CD4-positive, alpha-beta memory T cell (primary cell): ENCODE measurements at places on chromosomes 3 and 15. TPM values are rescaled to one million over a fixed set of nuclear protein-coding genes. Genes with fewer than 3 reads are reported as not detected.

- no peak for DNase-seq
Measured at GRCh38 chr15:79221696-79222095, 60.8 kb upstream of the ANKRD34C start.

- no peak for DNase-seq
Measured at GRCh38 chr15:51260202-51260601, 78.2 kb downstream of the CYP19A1 start.

DNA sequence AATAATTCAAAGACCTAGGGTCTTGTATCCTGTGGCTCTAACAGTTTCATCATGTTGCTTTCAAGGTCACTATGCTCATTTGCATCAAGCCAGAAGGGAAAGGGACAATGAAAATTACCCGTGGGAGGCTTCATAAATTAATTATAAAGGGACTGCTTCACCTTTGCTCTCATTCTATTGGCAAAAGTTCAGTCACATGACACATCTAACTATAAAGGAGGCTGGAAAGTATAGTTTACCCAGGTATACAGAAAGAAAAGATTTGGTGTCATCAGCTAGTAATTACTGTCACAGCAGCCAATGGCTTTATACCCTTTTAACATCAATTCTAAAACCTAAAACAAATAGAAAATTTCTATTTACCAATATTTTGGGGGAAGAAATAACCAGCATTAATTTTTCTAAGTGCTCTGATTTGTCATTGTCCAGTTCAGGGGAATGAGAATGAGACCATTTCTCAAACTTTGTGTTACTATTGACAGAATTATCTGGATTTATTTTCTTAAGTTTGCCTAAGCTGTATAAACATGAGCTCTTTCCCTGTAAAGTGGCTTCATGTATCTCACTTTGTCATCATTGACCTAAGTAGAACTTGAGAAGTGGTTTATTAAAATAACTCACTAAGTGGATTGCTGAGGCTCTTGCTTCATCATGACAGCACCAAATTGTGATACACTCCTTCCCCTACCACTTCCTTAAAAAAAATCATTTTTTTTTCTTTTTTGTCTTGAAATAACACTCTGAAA, 257.7 kb upstream of the PEX5L start:
- DNase-seq = no peak

SLC6A1 gene
- polyA plus RNA-seq = not detected

GRCh38 chr3:15633766-15634598, 32.4 kb downstream of the BTD start:
- no peak for DNase-seq

DNA sequence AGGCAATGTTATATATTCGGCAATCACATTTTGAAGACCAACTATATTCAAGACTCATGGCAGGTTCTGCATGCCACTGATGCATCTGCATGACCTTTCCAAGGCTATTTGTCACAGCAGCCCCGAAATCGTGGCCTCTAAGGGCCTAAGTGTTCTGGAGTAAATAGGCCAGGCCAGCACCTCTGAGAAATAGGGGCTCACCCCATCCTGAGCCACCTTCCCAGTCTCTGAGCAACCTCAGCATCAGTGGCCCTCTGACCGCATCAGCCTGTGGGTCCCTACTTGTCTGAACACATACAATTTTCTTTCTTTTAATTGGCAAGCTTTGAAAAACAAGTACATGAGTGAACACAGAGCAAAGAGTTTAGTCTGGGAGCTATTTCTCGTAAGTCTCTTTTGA, 45.9 kb upstream of the THBS1 start:
- DNase-seq = no peak

MINAR1 gene
- polyA plus RNA-seq = 0.07 TPM

FAN1 gene
- 7.5 TPM for polyA plus RNA-seq

TRIM42 gene
- not detected for polyA plus RNA-seq

DNA sequence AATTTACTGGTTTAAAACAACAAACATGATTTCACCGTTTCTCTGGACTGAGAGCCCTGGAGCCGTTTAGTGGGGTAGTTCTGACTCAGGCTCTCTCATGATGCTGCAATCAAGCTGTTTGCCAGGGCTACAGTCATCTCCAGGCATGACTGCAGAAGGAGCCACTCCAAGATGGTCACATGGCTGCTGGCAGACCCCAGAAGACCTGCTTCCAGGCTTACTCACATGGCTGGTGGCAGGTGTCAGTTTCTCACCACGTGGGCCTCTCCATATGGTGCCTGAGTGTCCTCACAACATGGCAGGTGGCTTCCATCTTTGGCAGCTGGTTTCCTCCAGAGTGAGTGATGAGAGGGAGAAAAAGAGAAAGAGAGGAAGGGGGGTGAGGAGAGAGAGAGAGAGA, 378.3 kb upstream of the RGMA start:
- no peak for DNase-seq

APEH gene
- 100 TPM for polyA plus RNA-seq

PLSCR5 gene
- polyA plus RNA-seq = not detected

DNA sequence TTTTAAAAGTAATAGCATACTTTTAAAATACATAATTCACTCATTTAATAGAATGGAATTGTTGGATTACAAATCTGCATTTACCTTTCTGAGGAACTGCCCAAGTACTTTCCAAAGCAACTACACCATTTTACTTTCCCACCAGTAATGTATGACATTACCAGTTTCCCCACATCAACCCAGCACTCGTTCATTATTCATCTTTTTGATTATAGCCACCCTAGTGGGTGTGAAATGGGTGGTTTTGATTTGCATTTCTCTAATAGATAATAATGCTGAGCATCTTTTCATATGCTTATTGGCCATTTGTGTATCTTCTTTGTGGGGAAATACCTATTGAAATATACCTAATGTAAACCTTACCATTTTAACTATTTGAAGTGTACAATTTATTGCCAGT, 18.0 kb upstream of the EBLN2 start:
- DNase-seq = no peak

DNA sequence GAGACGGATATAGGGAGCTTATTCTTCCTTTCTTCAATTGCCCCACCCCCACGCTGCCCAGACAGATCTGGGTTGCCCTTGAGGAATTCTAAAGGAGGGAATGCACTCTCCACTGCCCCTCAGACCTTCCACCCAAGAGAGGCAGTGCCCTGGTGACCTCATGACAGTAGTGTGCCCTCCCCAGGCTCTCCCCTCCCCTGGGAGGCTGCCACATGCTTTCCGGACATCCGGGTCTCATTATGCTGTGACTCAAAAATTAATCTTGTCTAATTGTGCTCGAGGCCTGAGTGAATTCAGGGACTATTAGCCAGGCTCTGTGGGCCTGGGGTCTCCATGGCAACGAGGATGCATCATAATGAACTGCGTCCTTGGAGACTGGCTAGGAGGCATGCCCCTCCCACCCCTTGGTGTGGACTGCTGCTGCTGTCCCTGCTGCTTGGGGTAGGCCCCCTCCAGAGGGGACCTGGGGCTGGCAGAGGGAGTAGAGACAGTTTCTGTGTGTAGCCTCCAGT, 20.8 kb downstream of the CORO2B start:
- DNase-seq = no peak

GRCh38 chr3:30737743-30738499, 131.5 kb downstream of the TGFBR2 start:
- DNase-seq = no peak

GRCh38 chr3:159473206-159473605, 515.4 kb upstream of the IL12A start:
- DNase-seq = no peak

IMPG2 gene
- not detected for polyA plus RNA-seq
